ENCODE measurements at places on chromosomes 7 and 10.

DNA sequence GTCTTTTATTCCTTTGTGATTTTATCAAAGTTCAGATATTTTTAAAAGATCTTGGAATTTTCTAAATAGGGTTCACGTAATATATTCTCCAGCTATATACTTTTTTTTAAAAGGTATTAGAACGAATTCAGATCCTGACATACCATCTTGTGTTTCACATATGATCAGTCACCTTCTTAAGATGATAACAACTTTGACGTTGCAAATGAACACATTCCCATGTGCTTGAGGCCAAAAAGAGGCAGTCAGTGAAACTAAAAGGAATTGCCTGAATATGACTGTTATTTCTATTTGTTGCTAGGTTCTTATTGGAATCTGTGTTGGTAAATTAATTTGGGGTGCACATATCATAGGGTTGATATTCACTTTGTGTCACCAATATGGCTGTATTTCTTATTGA, 310.1 kb downstream of the MDFIC start:
- DNase-seq = no peak

- DNase-seq = no peak
Measured at GRCh38 chr10:124329941-124330340, 88.8 kb downstream of the OAT start.

GRCh38 chr7:14687241-14687640, 215.3 kb downstream of the DGKB start:
- no peak for DNase-seq

DNA sequence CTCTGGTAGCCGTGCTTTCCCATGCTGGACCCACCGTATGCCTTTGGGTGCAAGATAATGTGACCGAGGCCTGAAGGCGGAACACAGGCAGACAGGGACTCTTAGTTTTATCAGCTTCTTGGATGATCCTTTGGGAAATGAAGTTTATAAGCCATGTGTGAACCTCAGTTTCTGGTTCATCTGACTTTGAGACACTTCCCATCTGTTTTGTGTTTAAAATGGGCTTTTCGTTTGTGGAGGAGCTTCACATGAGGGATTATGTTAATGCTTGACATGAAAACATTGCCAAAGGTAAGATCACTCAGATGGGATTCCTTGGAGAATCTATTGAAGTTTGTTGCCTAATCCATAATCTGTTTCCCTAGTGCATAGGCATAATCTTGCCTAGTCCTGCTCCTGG, 249.8 kb upstream of the LYZL1 start:
- DNase-seq = no peak

- DNase-seq = no peak
Measured at GRCh38 chr7:101747053-101747878, 70.2 kb upstream of the CUX1 start.

GRCh38 chr7:1950066-1950451, 280.0 kb downstream of the ELFN1 start:
- DNase-seq = no peak

- no peak for DNase-seq
Measured at GRCh38 chr10:23585666-23586065, 146.8 kb downstream of the OTUD1 start.

DNA sequence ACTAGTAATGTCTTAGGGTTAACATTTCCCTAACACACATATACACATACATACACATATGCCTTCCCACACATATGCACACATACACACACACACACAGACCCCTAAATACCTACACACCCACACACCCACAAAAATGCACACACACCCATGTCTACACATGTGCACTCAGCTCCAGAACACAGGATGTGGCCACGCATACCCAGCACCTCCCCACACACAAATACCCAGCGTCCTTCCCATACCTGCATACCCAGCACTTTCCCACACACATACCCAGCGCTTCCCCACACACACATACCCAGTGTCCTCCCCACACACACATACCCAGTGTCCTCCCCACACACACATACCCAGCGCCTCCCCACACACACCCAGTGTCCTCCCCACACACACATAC, 534.9 kb downstream of the DNAJB6 start:
- no peak for DNase-seq

GRCh38 chr10:48834189-48834965, 105.3 kb downstream of the LRRC18 start:
- no peak for DNase-seq
